Fibroblast of skin of abdomen (primary cell): ENCODE measurements at places on chromosomes 16 and 17.

GRCh38 chr17:1486802-1487695, 5.4 kb downstream of the MYO1C start:
- DNase-seq: peak; percentile 53

DNA sequence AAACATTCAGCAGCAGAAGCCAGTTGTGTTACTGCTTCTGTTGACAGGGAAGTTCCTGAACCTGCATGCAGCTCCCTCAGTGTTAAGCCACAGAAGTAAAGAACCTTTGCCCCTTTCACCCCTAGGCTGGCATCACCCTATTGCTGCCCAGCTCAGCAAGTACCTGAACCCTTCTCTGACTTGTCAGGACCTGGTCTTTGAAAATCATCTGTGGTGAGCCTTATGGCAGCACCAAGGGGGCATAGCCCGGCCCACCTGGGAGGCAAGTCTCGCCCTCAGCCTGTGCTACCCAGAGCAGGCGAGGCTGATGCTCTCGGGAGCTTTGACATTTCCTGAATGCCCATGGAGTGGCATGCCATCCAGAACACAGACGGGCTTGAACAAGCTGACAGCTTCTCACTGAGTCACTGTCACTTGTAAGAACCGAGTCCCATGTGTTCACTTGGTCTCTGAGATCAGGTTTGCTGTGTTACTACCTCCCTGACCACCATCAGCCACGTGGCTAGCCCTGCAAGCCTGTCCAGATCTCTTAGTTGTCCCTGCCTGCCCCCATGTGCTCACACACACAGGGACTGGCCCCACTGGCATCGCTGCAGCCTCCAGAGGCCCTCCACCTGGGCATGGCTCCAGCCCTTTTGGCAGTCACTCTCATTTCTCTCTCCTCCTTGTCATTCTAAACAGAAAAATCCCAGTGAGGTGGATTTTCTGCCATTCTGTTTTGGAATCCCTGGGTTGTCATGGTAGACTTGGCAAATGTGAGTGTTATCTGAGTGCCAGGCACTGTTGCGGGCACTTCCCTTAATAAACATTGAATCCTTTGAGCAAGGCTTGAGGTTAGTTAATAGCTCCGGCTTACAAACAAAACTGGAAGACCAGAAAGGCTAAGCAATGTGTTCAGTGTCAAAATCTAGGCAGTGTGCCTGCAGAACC, 2.9 kb upstream of the CARMIL2 start:
- DNase-seq: no peak

DNA sequence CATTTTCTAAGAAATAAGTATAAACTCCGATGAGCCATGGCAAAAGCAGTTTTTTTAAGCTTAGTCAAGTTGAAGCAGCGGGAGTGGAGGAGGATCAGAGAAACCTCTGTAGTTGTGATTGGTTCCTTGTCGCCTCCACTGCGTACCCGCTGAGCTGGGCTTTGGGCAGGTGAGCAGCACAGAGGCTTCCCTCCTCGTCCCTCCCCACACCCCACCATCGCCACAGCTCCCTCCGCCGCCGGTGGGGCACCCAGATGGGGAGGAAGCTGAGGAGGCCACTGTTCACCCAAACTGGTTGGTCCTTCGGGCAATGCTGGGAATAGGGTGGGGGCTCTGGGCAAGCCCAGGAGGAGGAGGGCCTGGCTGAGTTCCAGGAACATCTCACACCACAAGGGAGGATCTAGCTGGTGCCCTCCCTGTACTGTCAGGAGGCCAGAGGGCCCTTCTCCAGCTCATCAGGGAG, 5.2 kb upstream of the MRPL38 start:
- DNase-seq: no peak

DNA sequence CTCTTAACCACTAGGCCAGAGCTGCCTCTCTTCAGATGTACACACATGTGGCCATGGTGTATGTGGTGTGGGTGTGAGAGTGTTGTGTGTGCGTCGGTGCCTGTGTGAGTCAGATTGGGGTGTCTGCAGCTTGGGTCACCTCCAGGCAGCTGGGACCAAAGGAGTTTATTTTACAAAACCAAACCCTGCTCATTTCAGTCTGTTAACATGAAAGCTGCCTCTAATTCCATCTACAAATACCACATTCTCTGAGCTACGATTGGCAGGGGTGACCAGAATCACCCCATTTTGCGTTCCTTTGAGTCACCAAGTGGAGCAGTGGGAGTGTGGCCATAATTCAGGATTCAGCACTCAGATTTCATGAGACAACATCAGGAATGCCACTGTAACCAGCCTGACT, 105.3 kb downstream of the IRX5 start:
- peak; percentile 68 for DNase-seq

GRCh38 chr16:54817940-54818574, 112.6 kb upstream of the IRX5 start:
- DNase-seq: no peak

- peak; percentile 12 for DNase-seq
Observed at GRCh38 chr16:10178080-10178479, 4.1 kb downstream of the GRIN2A start.

GRCh38 chr17:41976142-41976768, 9.7 kb downstream of the CNP start:
- no peak for DNase-seq

DNA sequence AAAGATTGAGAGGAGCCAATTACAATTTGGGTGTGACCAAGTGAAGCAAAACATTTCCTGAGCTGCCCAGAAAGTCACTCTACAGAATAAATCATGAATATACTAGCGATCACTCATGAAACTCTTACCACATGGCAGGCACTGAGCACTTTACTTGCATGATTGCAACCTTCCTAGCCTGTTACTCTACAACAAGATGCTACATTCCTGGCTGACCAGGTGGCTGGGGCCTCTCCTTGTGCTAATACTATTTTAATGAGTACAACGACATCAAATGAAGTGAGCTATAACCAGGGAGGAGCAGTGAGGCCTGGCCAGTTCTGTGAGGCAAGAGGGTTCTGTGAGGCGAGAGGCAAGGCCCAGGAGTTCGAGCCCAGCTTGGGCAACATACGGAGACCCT, 75.2 kb downstream of the CPPED1 start:
- peak; percentile 14 for DNase-seq

GRCh38 chr16:58027161-58027915, 1.8 kb downstream of the MMP15 start:
- no peak for DNase-seq

- DNase-seq: peak; percentile 18
Observed at GRCh38 chr16:50473356-50473945, 74.7 kb upstream of the NKD1 start.

- peak; percentile 80 for DNase-seq
Observed at GRCh38 chr17:72393553-72393952, 272.7 kb downstream of the SOX9 start.

DNA sequence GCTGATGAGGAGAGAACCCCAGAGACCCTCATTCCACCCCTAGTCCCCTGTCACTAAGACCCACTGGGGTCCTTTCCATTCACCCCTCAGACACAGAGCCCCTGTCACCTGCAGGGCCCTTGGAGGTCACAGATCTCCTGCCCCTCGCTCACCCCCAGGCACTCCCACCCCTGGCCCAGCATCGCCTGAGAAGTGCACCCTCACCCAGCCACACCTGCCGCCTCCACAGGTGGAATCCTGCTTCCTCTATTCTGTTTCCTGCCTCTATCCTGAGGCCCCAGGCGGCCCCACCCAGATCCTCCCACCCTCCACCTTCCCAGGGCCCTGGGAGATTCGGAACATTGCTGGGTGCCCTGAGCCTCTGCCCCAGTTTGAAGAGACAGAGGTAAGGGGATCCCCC, 13.8 kb upstream of the KRT17 start:
- no peak for DNase-seq

DNA sequence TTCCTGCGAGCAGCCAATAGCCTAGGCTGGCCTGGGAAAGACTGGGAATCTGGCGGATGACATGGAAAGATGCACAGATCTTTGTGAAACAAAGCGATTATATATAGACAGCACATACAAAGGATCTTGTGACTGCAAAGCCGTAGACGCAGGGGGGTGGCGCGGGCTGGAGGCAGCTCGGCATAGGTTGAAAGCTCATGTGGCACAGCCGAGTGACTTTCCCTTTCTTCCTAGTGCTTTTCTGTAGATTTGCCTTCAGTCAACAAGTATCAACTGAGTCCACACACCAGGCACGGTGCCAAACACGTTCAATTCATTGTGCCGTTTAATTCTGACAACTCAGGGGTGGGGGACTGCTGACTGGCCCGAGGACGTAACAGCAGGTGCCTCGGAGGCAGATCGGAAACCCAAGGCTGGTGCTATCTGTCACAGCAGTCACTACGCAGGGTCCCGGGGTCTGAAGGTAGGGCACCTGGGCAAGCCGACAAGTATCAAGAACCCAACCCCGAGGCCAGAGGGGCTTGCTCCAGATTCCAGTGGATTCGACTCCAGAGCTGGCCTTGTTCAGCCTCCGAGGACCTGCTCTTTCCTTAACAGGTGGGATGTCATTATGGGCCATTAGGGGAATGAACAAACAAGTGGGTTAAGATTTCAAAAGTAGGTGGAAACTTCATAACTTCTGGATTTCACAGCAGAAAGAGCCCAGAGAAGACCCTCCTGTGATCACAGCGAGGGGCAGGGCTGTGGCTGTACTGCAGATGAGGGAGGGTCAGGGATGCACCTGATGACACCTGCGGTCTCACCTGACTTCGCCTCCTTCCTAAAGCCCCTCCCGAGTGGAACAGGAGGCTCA, 5.9 kb downstream of the PAM16 start:
- no peak for DNase-seq

GRCh38 chr16:69904495-69905170, 46.5 kb upstream of the CLEC18A start:
- DNase-seq: no peak

DNA sequence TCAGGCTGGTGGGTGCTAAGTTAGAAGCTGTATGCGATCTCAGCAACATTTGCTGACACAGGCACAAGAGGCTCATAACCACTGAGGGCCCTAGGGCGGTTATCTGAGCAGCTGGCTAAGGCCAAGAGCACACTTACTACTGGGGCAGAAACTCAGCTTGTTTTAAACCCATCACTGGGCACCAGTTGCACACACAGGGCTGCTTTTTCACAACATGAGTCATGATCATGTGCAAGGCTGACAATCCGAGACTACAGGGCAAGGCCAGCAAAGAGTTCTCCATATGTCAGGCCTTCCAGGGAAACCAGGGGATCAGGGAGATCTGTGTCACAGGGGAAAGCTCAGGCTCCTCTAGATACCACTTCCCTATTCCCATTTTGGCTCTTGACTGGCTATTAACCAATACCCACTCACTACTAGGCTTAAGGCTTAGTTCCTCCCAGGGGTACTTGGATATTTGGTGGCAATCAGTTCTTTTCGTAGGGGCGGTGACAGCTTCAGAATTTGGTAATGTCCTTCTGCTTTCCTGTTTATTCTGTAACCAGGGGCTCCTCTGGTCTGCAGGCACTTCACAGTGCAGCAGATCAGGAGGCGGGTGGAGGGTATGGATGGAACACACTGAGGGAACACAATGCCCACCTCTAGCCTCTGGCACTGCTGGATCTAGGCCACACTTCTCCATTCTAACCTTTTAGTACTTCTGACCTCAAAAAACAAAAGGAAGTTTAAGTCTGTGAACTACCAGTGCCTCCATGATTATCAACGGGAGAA, 44.9 kb upstream of the ERN1 start:
- peak; percentile 36 for DNase-seq

DNA sequence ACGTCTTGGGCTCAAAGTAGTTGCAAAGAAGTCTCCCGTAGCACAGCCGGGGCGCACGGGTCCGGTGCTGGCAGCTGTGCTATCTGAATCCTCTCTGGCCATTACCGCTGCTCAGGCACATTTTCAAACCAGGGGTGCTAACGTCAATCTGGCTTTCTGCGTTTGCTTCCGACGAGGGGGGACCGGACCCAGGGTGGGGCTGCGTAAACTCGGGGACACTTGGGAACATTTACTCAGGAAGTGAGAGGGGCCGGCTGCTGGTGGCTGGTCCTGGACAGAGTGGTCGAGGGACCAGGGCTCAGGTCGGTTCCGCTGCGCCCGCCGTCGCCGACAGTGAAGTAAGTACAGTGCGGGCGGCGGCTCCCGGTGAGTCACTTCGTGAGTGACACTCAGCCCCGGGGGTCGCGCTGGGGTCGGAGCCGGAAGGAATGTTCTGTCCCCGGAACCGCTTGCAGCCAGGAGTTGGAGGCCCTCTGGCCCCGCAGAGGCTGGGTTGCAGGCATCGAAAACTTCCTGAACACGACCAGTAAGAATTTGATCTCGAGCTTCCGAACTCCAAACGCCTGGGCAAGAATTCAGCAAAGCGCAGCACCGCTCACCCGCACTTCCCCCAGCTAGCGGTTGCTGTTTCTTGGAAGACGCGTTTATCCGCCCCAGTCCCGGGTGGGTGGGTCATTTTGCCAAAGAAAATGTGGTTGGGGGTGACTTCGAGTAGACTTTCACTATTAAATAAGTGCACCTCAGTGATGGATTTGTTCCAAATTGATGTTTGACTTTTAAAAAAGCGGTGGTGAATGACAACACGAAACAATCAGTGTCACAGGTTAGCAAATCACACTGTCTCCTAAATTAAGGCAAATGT, 1.4 kb upstream of the HS3ST3B1 start:
- DNase-seq: peak; percentile 55

DNA sequence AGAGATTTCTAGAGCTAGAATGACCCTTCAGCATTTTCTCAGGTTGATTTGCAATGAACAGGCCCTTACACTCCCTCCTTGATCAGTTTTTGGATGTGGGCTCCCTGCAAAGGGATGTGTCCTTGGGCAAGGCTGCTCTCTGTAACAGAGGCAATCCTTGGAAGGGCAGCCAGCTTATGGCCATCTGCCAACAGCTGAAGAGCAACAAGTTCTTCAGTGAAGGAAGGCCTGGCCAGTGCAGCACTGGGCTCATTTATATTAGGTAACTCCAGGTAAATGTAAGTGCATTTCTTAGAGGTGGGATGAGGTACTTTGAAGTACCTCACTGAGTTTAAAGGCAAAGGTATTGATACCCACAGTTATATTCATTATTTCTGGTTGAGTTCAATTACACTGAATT, 114.3 kb upstream of the KCNJ16 start:
- DNase-seq: no peak

- DNase-seq: no peak
Observed at GRCh38 chr16:81483970-81484595, 39.5 kb downstream of the CMIP start.

- no peak for DNase-seq
Observed at GRCh38 chr16:84883301-84883700, 63.5 kb downstream of the CRISPLD2 start.

DNA sequence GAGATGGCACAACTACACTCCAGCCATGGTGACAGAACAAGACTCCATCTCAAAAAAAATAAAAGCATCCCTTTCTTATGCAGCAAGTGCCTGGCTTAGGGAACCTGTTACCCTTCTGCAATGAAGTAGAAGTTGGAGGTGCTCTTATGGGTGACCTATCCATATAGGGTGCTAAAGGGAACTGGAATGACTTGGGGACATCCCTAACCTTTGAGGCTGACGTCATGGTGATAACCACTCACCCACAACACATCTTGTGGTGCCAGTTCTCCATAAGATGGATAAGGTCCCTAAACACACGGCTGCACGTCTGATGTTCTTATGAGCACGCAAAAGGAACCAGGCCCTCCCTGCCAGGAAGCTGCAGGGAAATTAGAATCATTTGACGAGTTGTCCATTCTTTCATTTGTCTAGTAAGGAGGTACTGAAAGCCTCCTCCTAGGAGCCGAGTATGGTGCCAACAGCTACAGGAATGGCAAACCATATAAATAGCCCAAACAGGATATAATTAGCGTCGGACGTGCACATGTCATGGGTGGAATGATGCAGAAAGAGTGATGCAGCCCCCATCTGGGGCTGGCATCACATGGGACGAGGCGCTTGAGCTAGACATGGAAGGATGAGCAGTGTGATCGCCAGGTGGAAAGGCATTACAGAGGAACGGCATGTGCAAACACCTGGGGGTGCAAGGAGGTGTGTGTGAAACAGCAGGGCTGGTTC, 52.5 kb downstream of the ARHGAP27 start:
- no peak for DNase-seq

- DNase-seq: peak; percentile 59
Observed at GRCh38 chr17:41013606-41014005, 4.7 kb upstream of the KRTAP3-1 start.
